GM23248 (cell line): ENCODE measurements at places on chromosomes 6 and 20. TPM values are rescaled to one million over a fixed set of nuclear protein-coding genes. Genes with fewer than 3 reads are reported as not detected.

DNA sequence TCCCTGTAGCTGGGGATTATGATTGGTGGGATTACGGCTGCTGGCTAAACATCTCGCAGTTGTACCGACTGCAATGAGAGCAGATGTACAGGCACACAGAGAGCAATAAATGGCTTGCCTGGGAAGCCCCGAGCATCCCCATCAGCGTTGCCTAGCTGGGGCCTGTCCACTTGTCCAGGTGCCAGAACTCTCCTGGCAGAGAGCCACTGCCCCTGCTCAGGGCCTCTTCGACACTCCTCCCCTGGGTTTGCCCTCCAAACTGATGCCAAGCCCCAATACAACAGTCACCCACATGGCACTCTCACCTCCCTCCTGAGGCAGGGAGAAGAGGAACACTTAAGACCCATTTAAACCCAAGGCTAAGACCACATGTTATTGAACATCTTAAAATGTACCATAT lies 715.1 kb downstream of the PTPRT start:
- H3K4me3 ChIP-seq: no peak overlapping the region
- H3K4me1 ChIP-seq: no peaks in the 10 kb centered on the region
- H3K36me3 ChIP-seq: no peaks in the 10 kb centered on the region
- H3K27ac ChIP-seq: no peak overlapping the region
- no peak for DNase-seq

DNA sequence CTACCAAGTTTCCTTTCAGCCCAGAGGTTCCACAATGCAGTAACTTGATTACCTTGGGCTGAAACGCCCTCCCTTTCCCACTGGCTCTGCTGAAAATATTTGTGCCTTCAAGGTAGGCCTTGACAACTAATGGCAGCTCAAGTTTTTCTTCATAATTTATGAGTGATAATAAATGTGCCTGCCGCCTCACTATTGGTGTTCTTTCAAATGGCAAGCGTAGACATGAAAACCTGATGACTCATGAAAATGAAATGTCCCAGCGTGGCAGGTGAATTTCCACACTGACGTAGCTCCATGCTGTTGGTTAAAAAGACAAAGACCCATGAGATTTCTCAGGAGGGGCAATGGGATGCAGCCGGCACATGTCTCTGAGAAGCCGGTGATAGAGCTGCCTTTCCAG lies 107.2 kb upstream of the GGTLC1 start:
- H3K4me3 ChIP-seq: no peak overlapping the region
- H3K27ac ChIP-seq: no peak overlapping the region
- no peak for DNase-seq
- peaks cover 9% of the 10 kb centered on the region; the same call in 1 of the 2 replicates for H3K27me3 ChIP-seq

GRCh38 chr6:143750877-143751276 lies 73.1 kb downstream of the PHACTR2 start:
- peaks cover 8% of the 10 kb centered on the region; the same call in 1 of the 2 replicates for H3K4me1 ChIP-seq
- H3K27ac ChIP-seq: no peak overlapping the region
- no peaks in the 10 kb centered on the region for H3K27me3 ChIP-seq
- DNase-seq: no peak

Gene XKR7
- not detected in 2 replicates for polyA plus RNA-seq
